ENCODE measurements at places on chromosomes 7 and 10.
A peak's percentile ranks its signal among the peaks of the same experiment; 100 is the strongest.

DNA sequence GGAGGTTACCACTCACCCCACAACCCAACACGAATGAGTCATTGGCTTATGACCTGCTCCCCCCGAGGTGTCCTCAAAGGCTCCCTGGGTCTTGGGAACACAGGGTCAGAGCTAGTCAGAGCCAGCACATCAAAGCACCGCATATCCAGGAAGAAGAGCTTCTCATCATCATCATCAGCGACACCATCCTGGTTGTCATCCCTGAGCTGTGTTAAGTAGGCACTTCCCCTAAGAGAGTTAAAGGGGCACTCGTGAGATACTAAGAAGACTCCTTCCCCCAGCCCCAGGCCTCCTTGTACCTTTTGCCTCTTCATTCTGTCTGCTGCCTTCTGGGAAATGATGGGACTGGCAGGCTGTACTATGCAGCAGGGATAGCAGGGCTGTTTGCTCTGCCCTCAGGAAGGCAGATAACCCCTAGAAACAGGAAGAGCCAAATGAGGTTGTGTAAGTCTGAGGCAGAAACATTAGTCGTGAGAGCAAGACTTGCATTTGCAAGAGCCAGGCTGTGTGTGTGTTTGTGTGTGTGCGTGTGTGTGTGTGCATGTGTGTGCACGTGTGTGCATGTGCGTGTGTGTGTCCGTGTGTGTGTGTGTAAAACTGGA, 11.1 kb upstream of the CPA1 start:
- peak; percentile 62 for DNase-seq

DNA sequence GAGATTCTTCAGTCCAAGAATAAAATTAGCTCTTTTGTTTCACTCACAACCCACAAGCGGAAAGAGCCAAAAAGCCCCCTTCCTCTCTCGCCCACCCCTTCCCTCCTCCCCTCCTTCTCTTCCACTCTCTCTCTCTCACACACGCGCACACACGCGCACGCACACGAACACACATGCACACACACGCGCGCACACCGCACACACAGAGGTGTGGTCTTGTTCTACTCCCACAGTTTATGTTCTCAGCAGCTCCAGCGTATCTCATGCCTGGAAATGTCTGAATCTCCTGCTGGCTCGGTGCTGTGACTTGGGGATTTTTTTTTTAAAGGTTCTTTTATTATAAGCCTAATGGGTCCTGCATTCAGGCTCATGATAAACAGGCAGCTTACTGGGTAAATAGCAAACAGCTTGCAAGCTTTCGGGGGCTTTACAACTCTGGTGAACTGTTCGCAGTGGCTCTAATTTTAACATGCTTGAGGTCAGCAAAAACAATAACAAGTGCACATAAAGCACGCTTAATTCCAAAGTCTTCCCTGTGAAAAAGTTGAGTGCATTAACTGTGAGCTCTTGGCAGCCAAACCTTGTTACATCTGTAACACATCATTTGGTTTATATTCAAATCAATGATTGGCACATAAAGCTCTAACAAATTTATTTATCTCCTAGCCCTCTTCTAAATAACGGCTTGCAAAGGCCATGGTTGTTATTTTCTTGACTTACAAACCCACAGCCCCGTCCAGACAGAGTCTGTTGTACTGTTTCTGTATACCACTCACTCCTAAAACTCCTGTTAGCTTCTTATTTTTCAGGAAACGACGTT, 424.1 kb upstream of the MGMT start:
- peak; percentile 89 for DNase-seq

DNA sequence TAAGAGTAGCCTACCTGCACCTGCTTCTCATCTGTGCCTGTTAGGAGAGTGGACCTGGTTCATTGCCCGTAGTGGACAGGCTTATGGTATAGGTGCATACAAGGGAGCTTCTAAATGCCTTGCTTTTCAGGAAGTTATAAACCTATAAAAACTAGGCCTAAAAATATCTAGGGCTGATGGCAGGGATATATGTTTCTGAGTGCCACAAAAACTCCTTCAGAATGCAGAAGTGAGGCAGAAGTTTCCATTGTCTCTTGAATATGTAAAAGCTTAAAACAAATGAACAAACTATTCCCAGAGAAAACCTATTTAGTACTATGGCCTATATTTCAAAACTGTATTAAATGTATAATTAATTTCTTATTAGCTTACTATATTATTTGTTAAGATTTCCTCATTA, 91.8 kb downstream of the RNLS start:
- DNase-seq: peak; percentile 43

DNA sequence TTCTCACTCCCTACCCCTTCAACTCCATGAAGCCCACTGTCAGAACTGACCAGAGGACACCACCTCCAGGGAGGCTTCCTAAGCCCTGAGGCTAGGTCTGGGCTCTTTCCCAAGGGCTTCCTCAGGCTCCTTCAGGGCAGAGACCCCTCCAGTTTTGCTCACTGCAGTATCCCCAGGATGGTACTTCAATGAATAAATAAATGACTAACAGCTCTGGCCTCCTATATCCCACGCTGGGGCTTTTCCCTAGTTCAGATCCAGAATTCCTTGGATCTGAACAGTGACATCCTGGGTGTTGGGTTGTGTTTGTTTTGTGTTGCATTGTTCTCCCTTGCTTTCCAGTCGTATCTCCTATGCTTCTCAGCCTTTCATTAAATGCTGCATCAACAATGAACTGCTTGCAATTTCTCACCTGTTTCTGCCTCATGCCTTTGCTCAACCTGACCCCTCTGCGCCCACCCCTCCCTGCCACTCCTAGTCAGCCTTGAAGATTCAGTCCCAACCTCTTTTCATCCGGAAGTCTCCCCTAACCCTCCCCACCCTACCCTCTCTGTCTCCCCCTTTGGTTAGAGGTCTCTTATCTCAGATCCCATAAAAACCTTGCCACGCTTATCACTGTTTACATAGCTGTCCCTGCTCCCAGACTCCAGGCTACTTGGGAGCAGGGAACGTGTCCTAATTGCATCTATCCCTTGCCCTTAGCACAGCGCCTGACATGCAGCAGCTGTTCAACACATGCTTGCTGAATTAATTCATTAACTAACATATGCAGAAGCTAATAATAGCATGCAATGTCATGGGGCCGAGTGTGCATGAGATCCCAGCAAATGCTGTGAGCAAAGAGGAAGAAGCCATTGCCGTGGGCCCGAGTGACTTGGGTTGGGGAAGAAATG, 41.7 kb downstream of the PPP1R3C start:
- no peak for DNase-seq

DNA sequence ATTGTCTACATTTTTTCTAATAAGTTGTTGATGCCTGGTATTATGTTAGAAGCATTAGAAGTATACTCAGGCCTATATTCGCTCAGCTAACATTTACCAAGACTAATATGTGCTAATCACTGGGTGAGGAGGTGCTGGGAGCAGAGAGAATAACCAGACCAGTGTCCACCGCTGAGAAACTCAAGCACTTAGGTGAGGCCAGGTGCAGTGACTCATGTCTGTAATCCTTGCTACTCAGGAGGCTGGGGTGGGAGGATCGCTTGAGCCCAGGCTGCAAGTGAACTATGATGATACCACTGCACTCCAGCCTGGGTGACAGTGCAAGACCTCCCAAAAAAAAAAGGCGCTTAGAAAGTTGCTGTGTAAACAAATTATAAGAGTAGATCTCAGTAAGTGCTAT, 182.2 kb upstream of the AOAH start:
- no peak for DNase-seq

- DNase-seq: no peak
These were observed 57.1 kb upstream of the ANKRD1 start for GRCh38 chr10:90977855-90978486.

All from common myeloid progenitor, CD34-positive (primary cell).